D721Med (cell line): ENCODE measurements at places on chromosomes 13 and 19.

DNA sequence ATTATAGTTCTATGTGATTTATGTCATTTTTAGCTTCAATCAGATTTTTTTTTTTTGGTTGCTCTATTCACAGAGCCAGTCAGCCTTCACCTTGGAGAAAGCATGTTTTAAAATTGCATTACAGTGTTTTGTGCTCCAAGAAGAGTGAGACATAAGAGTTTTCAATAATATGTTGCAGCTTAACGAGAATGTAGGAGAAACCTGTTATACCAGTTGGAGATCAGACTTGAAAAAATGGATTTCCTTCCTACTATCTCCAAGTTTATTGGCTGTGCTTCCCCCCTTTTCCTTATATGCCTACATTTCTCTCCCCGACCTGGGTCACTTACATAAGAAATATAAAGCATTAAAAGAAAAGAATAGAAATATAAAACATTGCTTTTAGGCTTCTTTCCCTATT is 123.9 kb upstream of the ARGLU1 start:
- no peak for DNase-seq

DNA sequence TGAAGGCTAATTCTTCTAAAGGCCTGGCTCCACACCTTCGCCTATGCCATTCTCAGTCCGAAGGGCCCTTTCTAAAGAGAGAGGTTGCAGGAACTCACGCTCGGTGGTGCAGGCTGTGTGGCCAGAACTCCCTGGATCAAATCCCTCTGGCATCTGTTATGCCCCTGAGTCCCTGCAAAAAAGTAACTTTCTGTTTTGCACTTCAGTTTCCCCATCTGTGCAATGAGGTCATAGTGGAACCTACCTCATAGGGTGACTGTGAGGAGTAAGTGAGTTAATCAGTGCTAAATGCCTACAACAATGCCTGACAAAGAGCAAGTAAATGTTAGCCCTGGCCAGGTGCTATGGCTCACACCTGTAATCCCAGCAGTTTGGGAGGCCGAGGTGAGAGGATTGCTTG is 7.3 kb downstream of the IGSF23 start:
- no peak for DNase-seq

DNA sequence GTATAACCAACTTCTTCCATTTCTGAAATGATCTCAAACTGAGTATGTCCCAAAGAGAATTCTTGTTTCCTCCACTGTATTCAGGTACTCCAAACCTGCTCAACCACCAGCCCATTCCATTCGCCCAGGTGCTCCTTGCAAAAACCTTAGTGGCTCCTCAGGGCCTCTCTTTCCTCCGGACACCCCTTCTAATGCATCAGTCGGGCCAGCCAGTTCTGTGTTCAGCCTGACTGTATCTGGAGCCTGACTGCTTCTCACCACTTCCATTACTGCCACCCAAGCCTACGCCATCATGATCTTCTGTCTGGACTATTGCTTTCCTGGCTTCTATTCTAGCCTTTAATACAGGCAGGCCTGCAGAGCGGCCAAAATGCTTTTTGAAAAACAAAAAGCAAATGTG is 1.5 kb downstream of the PHF11 start:
- no peak for DNase-seq

DNA sequence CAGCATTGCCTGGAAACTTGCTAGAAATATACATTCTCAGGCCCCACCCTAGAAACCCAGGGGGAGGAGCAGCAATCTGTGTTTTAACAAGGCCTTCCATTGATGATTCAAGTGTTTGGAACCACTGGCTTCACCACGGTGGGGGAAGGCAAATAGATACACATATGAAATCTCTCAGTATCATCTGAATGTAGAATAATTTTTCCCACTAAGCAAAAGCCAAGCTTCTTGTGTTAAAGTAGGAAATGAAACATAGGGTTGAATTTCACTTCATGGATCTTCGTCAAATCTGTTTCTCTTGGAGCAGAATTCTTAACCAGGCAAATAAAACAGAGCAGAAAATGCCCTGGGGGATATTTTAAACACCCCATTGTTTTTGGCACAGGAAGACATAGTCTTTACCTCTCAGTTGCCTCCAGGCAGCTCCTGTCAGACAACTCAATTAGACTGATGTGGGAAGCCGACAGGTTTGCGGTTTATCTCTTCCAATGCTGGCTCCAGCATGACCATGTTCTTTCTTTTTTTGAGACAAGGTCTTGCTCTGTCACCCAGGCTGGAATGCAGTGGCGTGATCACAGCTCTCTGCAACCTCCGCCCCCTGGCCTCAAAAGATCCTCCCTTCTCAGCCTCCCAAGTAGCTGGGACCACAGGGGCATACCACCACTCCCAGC is 213.0 kb downstream of the FOXO1 start:
- no peak for DNase-seq

- DNase-seq: no peak
Measured at GRCh38 chr13:52665325-52665724, 12.7 kb downstream of the SUGT1 start.

- no peak for DNase-seq
Measured at GRCh38 chr19:50381881-50382729, 2.0 kb upstream of the POLD1 start.

- no peak for DNase-seq
Measured at GRCh38 chr13:110555601-110556223, 5.8 kb downstream of the RAB20 start.

GRCh38 chr13:50993934-50994333 is 84.3 kb downstream of the RNASEH2B start:
- DNase-seq: no peak

DNA sequence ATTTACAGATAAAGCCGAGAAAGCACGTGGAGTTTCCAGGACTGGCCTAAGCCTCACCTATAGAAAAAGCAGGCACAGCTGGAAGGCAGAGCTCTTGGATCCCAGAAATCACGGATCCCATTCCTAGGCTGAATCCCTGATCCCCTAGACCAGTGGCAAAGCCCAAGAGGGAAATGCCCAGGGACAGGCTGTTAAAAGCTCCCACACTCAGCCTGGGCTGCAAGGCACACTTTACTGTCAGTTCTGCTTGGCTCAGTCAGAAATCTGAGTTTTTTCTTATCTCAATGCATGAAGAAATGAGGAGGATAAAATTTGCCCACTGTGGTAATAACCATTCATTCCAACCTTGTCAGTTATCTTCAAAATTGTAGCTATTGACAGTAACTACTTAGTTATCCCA is 8.0 kb upstream of the FUT2 start:
- DNase-seq: no peak

DNA sequence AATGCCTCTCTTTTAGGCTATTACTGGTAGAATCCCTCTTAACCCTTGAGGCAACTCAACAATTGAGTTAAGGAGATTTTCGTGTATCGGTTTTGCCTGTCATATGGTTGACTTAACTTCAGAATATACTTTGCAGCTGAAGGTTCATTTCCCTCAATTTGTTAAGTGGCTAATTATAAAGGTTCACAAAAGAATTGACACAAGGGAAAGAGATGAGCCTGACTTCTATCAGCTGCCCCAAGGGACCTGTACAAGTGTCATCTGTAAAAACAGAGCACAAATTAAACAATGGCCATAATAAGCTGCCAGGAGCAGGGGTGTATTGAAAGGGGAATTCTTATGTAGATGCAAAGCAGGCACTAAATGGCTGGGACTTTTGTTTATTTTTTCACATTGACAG is 334.8 kb upstream of the OBI1 start:
- no peak for DNase-seq

DNA sequence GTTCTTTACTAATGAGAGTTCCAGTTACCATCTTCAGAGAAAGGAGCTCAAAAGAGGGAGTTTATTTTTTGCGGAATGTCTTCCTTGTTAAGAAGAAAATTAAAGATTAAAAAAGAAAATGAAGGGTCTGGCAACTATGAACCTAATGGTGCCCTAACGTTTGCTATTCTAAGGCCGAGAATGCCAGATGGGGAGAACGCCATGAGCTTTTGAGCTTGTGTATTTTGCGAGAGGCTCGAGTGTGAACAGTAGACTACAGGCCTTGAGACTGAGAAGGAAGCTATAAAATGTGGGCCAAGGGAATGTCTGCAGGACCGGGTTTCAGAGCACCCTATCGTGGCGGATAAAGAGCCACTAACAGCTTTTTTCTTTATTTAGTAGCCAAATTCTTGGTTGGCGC is 6.7 kb downstream of the FGF14 start:
- DNase-seq: no peak

DNA sequence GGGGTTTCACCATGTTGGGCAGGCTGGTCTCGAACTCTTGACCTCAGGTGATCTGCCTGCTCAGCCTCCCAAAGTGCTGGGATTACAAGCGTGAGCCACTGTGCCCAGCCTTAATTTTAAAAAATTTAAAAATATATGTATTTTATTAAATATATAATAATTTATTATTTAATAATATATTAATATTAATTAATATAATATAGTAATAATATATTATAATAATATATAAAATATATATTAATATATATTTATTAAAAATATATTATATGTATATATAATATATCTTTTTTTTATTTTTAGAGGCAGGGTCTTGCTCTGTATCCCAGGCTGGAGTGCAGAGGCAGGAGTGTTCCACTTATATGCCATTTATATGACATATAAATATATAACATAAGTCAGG is 52.9 kb upstream of the ADGRE1 start:
- DNase-seq: no peak

DNA sequence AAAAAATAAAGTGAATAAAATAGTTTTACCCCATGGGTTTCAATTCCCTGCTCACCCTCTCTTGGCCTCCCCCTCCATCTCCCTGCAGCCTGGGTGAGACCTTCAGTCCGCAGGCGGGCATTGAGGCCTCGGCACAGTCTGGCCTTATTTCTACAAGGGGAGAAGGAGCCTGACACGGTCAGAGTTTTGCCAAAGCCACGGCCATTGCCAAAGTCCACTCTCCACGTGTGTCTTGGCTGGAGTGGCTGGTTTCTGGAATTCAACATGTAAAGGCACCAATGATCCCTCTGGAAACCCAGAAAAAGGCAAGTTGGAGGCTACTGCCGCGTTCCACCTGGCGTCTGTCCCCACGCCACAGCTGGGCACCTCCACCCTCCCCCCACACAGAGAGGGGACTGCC is 43.4 kb upstream of the SPACA7 start:
- DNase-seq: no peak

DNA sequence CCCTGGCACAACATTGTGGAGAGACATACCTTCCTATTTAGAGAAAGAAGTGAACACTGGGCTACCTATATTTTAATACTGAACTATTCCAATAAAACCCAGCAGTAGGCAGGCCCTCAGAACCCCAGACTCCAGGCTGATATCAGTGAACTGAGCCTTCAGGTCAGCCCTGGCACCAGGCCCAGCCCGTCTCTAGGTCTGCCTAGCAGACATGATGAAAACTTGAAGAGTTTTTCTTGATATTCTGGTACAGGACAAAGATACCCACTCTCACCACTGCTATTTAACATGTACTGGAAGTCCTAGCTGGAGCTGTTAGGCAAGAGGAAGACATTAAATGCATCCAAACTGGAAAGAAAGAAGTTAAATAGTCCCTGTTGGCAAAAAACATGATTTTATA is 396.6 kb upstream of the SPRY2 start:
- DNase-seq: no peak

DNA sequence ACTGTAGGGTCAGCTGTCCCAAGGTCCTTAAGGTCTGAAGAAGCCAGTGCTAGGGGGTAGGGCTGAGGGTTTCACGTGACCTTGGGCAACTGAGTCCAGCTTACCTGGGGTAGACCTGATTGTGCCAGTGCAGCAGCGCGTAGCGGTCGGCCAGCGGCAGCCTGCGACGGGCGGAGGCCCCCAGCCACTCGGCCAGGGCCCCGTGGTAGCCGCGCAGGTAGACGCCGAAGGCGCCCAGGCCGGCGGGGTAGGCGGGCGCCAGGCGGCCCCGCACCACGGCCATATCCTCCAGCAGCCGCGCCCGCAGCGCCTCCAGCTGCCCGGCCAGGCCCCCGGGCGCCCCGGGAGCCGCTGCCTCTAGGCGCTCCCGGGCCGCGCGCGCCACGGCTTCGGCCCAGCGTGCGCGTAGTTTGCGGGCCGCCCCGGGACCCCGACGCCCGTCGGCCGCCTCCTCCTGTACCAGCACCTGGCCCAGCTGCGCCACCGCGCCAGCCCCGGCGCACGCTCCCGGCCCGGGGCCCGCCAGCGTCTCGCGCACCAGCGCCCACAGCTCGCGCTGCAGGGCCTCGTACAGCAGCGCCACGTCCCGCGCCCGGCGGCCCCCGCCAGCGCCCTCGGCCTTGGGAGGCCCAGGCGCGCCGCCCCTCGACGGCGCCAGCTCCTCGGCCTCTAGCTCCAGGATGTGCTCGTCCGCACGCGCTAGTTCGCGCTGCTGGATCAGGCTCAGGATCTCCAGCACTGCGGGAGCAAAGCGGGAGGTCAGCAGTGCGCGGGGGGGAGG is 10.9 kb downstream of the EXOC3L2 start:
- DNase-seq: no peak

- DNase-seq: no peak
Measured at GRCh38 chr13:97328222-97328790, 105.7 kb upstream of the RAP2A start.

DNA sequence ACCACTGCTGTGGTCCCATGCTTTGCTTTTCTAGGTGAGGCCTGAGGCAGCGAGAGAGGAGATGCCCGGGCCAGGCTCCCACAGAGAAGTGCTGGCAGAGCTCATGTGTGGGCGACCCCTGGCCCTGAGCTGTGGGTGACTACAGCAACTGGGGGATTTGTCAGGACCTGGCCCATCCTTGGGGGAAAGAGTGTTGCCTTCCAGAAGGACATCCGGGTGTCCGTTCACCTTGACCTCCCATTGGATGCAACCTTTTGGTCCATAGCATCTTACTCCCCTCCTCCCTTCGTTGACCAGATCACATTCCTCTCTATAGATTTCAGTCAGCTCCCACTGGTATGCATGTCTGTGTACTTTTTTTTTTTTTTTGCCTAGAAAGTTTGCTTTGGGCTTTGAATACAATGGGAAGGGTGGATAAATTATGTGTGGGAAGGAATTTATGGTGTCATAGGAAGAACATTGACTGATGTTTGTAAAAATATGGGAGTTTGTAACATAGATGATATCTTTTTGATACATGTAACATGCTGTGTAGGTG is 84.2 kb upstream of the RNF113B start:
- no peak for DNase-seq

- no peak for DNase-seq
Measured at GRCh38 chr19:29535984-29536508, 10.3 kb downstream of the VSTM2B start.

DNA sequence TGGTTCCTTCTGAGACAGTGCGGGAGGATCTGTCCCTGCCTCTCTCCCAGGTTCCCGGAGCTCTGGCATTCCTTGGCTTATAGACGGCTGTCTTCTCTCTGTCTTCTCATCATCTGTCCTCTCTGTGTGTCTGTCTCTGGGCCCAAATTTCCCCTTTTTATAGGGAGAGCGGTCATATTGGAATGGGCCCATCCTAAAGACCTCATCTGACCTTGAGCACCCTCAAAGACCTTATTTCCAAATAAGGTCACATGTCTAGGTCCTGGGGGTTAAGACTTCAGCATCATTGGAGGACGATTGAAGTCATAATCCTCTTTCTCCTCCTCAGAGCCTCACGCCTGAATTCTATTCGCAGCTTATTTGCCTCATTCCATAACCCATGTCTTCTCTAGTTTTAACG is 98.4 kb downstream of the RAB20 start:
- DNase-seq: no peak

DNA sequence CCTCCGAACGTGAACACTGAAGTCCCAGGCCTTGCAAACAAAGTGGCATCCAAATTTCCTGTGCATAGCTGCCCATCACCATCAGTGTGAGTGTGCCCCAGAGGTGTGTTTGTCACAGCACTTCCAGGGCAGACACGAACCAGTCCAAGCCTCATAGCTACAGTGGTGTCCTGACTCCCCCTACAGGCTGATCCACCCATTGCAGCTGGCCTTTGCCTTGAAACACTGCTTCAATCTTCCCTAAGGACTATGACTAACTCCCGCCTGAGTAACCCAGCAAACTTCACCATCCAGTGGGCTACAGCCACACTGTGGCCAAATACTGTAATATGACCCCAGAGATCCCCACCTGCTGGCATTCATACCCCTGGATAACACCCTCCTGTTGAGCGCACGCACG is 3.9 kb downstream of the ZNF266 start:
- DNase-seq: peak; percentile 44
